ENCODE measurements at places on chromosomes 11 and 22.

DNA sequence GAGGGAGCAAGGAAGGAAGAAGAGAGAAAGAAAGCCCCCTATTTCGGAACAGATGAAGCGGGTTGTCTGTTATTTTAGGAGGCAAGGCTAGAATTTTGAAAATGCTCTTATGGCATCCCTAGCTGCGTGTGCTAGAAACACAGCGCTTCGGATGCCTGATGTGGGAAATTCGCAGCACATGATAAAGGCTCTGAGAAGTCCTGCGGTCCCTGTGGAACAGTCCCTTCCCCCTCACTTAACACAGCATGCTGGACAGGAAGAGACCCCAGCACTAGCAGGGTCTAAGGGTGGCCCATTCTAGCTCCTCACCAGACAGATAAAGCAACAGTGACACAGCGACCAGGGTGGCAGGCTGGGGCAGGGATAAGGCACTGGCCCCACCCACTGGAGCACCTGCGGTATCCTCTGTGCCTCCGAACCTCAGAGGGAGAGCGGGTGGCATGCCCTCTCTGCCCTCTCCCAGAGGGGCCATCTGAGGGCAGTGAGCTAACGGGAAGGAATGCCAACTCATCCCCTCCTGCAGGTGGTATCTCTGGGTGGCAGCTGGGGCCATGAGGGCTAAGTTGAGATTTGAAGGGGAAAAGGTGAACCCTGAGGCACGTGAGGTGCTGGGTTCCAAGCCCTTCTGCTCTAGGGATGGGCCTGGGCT, 75.7 kb downstream of the SCUBE1 start:
- no peak for DNase-seq

GRCh38 chr11:74366576-74366975, 31.7 kb downstream of the PGM2L1 start:
- DNase-seq = no peak

DNA sequence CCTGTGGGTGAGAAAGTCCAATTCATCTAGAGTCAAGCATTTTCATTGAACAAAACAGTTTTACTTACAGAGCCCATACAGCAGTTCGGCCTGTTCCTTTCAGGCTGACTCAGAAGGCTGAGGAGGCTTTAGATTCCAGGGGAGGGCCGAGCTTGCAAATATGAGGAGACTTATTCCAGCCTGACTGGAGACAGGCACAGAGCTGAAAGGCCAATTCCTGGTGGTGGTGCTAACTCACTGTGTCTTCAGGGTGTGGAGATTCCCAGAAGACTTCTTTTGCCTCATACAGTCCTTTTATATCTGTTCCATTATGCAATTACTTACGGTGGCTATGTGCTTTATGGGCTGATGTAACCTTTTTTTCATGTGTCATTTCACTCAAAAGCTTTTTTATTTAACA, at the start of gene OR51E2:
Gene OR51E2 (minus strand): TSS at position 269 of the 400 bp plus-strand sequence. CDS start 15,142 bp downstream, outside the sequence.
- DNase-seq = no peak

GRCh38 chr11:15577519-15577918, 462.8 kb downstream of the INSC start:
- DNase-seq = no peak

GRCh38 chr11:75728992-75729391, 11.4 kb downstream of the MOGAT2 start:
- DNase-seq = no peak

DNA sequence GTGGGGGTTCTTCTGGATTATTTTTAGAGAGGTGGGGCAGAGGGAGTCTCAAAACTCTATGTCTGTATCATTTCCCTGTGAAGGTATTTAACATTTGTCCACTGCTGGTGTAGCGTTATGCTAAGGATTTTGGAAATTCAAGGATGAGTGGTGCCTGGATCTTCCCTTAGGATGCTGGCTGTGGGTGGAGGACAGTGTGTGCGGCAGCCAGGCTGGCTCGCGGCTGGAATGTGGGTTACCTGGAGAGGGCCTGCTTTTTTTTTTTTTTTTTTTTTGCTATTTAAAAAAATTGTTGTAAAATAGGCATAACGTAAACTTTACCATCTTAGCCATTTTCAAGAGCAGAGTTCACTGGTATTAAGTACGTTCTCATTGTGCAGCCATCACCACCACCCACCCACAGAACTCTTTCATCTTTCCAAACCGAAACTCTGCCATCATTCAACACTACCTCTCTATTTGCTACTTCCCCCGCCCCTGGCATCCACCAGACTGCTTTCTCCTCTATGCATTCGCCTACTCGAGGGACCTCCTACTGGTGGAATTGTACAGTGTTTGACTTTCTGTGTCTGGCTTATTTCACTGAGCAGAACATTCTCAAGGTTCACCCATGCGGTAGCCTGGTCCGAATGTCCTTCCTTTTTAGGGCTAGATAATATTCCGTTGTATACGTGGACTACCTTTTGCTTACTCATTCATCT, 67.1 kb downstream of the PARVB start:
- peak; percentile 16 for DNase-seq

GRCh38 chr11:86172894-86173293, 71.7 kb upstream of the EED start:
- no peak for DNase-seq

DNA sequence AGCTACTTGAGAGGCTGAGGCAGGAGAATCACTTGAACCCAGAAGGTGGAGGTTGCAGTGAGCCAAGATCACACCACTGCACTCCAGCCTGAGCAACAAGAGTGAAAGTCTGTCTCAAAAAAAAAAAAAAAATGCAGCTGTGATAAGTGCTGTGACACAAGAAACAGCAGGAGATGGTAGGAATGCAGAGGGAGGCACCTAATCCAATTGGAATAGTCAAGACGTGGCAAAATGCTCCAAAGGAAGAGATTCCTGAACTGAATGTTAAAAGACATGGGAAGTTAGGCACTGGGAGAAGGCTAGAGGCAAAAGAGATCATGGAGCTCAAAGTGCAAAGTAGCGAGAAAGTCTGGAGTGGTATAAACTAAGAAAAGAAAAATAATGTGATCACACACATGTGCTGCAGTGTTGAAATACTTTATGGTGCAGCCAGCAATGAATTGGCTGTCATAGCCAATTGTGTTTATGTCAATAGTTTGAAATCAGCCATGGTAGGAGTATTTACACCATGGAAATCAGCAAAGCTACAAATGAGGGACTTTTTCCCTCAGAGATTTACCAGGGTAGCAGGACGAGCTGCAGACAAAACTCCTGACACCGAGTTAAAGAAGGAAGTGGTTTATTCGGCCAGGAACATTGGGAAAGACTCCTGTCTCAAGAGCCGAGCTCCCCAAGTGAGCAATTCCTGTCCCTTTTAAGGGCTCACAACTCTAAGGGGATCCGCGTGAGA, 40.9 kb upstream of the LIPT2 start:
- no peak for DNase-seq

GRCh38 chr11:17750013-17750800, 15.6 kb downstream of the KCNC1 start:
- DNase-seq = no peak

All from anterior cingulate cortex (tissue), 58 donors.